SW480 (cell line): ENCODE measurements at places on chromosomes 7 and 10.

- DNase-seq: no peak
Observed at GRCh38 chr7:46143949-46144917, 223.2 kb upstream of the IGFBP3 start.

DNA sequence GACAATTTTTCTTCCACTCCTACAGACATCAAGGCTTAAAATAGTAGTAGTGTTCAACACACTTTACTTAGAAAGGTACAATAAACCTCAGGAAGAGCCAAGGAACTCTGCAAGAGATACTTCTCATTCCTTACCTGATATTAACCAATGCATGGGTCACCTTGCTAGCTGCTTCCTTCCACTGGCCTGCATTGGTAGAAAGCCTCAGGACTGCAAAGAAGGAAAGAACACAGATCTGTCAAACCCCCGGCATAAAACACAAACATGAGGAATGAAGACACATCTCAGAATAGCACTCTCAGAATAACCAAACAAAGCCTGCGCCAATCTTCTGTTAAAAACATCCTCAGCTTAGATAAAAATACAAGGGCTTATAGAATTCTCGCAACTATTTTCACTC lies 96.1 kb upstream of the KCNIP2 start:
- DNase-seq: no peak

GRCh38 chr7:78224923-78225322 lies 426.4 kb downstream of the PHTF2 start:
- no peak for DNase-seq

DNA sequence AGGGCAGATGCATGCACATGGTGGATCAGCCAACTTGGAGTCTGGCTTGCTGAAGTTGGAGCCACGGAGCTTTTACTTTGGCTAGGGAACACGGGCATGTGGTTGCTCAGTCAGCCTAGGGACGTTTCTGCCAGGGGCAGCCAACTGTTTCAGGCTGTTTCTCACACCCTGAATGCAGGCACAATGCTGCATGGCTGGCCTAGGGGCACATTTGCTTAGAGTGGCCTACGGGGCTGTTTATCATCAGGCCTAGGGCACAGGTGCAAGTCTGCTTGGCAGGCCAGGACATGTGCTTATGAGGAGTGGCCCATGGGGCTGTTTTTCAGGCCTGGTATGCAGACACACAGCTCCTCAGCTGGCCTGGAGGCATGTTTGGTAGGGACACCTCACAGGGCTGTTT lies 107.4 kb downstream of the GSAP start:
- DNase-seq: no peak

DNA sequence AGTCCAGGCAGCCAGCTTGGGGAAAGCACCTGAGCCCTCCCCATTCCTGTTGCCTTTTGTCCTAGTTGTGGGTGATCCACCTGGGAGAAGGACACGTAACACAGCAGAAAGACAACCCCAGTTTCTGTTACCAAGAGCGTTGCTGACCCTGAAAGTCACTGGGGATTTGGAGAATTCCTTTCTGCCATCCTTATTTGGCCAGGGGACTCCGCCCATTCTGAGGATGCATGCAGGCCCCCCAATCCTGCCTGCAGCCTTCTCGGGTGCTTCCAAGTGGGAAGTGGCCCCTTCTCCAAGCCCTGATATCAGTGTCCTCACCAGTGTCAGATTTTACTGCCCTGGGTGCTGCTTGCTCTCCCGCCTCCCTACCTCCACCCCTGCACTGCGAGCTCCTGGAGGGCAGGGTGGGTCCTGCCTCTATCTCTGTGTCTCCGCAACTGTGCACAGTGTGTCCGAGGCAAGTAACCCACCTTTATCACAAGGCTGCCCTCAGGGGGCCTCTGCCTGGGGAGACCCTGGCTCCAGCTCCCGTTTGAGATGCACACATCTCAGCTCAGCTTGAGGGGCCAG lies 9.2 kb upstream of the ADCY1 start:
- DNase-seq: no peak

DNA sequence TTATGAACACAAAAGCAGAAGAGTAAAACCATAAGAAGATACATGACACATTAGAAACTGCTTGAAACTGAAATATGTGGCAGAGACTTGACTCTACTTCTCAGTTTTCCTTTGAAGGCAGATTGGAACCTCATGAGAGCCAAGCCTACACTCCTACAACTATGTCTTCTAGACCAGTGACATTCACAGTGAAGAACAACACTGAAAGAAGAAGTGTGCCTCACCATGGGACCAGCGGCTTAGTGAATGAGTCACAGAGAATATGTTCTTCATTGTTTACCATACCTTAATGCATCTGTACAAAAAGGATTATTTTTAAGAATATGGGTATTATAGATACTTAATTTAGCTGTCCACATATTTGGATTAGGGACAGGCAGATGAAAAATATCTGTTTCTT lies 248.3 kb downstream of the CDC14C start:
- DNase-seq: no peak

- DNase-seq: no peak
Observed at GRCh38 chr10:52739380-52740154, 33.0 kb downstream of the MBL2 start.

DNA sequence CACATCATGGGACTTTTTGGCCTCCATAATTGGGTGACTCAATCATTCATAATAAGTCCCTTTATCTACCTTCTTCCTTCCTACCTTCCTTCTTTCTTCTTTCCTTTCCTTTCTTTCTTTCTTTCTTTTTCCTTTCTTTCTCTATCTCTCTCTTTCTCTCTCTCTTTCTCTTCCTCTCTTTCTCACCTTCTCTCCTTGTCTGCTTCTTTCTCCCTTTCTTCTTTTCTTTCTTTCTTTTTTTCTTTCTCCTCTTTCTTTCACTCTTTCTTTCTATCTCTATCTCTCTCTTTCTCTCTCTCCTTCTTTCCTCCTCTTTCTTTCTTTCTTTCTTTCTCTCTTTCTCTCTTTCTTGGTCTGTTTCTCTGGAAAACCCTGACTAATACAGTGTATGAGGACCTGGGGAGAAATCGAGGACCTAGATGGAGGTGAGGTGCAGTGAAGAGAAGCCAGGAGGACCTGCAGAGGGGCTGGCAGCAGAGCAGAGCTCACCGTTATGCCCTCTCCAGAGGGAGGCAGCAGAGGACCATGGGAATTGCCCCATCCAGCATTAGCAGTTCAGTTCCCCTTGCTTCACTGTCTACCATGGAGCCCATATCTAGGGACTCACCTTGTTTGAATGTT lies 52.7 kb upstream of the BTRC start:
- peak; percentile 69 for DNase-seq

GRCh38 chr7:148148456-148148855 lies 442.1 kb upstream of the C7orf33 start:
- no peak for DNase-seq
